ENCODE measurements at places on chromosomes 5 and 9.

GRCh38 chr9:127388037-127388855, 8.7 kb upstream of the SLC2A8 start:
- peak; percentile 72 for DNase-seq

GRCh38 chr9:13758936-13759335, 479.4 kb upstream of the MPDZ start:
- no peak for DNase-seq

DNA sequence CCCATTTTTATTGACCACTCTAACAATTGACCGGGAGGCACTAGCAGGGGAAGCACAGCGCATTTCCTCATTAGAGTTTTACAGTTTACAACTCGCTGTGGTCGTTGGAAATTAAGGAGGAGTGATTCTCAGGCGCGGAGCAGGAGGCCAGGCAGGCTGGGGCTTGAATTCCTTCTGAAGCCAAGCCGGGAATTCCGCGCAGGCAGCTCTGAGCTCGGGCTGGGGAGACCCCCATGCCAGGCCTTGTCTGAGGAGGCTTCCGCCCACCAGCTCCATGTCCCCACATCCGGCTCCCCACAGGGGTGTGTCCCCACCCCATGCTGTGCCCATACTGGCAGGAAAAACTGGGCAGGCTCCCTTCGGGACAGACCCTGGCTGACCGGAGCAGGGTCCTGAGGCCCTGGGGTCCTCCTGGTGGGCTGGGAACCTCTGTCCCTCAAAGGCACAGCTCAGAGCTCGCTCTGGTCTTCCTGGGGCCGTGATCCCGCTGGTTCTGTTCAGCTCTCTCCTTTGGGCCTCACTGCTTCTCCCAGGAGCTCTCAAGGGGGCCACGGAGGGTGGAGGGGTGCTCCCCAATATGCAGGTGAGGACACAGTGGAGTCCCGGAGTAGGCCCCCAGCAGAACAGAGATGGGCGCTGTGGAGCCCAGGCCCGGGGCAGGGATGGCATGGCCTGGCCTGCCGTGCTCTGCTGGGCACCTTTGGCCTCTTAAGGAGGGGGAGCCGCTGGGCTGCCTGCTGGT, 1.3 kb upstream of the NRARP start:
- no peak for DNase-seq

GRCh38 chr9:114065304-114065703, 12.8 kb downstream of the AMBP start:
- DNase-seq: no peak

- DNase-seq: peak; percentile 37
These were observed 323.8 kb downstream of the PDE4D start for GRCh38 chr5:59569608-59570334.
